ENCODE measurements at places on chromosomes 6 and 20.

DNA sequence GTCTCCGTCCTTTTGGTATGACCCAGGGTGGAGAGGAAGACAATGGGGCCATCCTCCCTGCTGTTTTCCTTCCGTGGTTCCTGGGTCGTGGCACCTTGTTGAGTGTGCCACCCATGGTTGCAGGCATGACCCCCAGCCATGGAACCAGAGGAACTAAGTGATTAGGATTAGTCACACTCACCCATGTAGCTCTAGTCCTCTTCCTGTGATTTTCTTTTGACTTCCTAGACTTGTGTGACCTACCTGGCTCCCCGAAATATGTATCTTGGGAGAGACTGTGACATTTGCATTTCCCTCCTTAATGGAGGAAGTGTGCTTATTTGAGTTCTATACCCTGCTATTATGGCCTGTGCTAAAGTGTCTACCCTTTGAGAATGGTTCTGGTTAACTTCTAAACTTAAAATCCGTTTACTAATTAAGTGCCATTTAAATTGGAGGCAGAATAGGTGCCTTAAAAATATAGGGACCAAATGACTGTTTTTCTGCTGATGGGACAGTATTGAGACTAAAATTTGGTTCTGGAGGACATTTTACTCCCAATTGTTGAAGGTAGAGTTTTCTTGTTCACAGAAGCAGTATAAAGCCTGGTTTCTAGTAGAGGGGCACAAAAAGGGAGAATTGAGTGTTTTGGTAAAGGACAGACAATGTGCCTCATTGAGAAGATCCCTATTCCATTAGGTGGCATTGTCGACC lies 545.6 kb downstream of the HDGFL1 start:
- no peak for DNase-seq

DNA sequence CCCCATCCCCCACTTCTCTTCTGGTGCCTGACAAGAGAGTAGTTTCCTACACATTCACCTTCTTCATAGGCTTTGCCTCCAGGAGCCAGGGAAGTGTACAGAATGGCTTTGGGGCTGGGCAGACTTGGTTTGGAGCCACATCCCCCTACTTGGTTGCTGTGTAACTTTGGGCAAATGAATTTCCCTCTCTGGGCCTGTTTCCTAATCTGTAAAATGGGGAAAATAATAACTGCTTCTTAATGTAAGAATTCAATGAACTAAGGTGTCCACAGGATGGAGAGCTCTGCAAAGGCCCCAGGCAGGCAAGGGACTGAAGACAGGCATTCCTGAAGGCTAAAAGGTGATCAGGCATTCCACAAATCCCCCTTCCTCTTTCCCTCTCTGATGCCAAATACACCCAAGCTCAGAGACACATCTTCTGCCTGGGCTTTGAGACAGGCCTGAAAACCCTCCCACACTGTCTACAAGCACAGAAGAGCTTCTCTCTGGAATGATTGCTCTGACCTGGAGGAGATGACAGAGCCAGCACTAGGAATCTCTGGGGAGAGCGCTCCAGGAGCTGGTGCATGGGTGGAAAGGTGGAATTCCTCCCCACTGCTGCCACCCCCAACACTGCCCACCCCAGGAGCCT lies 6.9 kb upstream of the C20orf203 start:
- DNase-seq = no peak

DNA sequence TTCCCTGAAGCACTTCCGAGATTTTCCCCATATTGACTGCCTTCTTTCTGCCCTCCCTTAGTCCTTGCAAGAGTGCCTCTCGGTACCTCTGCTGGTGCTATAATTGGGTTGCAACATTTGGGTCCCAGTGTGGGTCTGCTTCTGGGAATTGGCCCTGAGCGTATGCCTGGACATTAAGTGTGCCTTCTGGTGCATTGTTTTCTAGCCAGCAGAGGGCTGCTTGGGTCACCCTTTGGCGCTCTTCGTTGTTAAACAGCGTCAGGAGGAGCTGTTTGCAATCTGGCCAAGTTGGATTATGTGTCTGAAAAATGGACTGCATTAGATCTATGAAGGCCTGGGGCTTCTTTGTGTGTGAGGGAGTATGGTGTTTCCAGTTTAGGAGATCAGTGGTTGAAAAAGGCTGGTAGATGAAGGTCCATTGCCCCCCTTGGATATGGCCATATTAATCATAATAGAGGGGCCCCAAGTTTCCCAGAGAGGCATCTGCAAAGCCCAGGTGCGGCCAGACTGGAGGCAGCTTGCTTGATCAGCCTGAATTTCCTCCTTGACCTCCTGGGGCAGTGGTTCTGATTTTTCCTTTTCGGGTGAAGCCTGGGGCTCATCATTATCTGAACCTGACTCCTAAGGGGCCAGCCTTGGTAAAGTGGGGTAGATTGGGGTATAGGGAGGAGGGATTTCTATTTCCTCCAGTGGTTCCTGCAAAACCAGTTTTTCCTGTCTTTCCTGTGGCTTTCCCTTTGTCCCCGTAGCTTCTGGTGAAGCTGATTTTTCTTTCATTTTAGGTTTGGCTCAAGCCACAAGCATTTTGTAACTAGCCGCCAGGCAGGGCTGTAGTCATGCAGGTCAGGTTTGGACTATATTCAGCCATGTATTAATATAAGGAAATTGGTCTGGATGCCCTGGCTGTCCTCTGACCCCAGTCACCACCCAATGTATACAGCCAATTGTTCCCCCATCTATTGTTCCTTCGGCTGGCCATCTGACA lies 85.4 kb upstream of the GPR6 start:
- DNase-seq = no peak

DNA sequence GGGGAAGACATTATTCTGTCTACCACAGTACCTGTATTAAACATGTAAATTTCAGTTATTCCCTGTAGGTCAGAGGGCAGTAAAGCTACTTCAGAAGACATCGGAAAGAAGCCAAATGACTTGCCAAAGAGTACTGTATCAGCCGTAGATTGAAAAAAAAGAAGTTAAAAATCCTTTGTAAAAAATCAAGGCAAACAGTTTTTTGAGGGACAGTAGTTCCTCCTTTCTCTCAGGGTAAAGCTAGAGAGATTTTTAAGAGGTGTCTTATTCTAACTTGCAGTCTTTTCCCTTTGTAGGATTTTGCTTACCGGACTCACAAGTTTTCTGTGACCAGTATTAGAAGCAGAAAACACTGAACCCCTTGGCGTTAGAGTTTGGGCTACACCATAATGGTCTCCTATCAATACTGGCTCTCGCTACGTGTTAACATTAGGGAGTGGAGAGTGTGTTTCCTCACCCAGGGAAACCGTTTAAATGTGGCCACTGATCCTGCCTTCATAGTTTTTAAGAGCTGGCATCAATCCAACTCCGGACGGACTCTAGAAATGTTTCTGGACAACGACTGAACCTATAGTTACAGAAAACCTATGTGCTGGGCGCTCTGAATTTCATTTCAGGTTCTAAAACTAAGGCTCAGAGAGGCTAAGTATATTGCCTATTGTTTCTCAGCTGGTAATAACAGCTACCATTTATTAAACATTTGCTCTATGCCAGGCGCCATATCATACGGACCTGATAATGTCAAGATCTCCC lies 1.3 kb upstream of the ASXL1 start:
- DNase-seq = no peak

GRCh38 chr20:53964501-53965253 lies 105.7 kb downstream of the BCAS1 start:
- no peak for DNase-seq

GRCh38 chr6:158897236-158897635 lies 78.1 kb upstream of the EZR start:
- no peak for DNase-seq

- DNase-seq = no peak
These were observed 36.7 kb upstream of the CCN6 start for GRCh38 chr6:112017169-112017568.

DNA sequence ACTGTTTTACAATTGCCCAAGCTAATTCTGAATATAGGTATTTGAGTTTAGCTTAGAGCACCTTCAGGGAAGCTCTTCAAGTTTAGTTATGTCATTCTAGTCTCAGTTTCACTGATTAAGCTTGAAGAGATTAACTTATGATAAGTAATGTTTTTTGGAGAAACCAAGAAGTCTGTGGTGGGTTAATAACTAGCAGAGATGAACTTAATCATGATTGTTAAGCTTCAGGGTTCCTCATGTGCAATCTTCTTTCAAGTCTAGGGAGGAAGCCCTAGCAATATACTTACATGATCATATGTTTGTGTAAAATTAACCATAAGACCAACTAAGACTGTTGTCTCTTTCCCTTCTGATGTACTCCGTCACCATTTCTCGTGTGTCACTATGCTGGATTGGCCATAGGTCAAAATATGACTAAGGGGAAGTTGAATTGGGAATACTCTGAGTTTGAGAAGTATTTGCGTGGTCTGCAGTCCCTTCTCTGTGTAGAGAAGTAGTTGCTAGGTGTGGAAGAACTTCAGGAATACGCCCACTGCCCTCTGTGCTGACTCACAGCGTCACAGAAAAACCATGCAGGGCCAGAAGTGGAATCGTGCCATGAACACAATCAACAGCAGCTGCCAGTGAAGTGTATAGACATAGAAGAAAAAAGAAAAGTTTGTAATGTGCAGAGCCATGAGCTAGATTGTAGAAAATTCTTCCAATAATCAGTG lies 88.3 kb downstream of the SH3BGRL2 start:
- no peak for DNase-seq

DNA sequence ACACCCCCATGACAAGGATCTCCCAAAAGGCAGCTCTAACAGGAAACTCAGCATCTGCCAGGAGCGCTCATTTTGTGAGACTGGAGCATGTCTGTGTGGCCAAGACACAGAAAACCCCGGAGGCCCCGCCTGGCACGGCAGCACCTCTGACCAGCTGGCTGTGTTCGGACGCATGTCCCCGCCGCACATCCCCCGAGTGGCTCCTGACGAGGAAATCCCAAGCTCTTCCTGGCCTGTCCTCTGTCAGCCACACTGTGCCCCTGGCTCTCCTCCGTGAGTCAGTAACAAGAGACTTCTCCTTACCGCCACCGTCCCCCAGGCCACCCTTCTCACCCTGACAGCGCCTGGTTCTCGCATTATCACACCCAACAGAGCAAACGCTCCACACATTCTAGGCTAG lies 14.4 kb downstream of the SLC2A4RG start:
- no peak for DNase-seq

DNA sequence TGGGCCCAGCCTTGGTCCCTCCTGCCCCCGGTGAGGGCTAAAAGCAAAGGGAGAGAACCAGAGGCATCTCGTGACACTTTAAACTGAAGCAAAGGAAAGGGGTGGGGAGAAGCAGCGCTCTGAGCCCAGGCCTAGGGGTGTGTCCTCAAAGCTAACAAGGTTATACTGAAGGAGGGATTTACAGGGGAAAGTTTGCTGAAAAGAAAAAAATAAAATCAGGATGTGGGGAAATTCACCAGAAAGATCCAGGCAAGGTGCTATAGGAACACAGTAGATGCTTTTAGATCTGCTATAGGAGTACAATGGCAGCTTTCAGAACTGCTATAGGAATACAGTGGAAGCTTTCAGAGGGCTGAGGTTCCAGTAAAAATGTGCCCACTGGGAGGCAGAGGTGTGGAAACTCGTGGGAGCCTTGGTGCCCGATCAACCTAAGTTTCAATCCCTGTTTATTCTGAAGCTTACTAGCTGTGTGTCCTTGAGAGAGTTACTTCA lies at the start of gene COL9A1:
Gene COL9A1, minus strand, starts transcription at position 51 of the 492 bp plus-strand sequence. CDS start 160 bp downstream, outside the sequence.
- DNase-seq = no peak

DNA sequence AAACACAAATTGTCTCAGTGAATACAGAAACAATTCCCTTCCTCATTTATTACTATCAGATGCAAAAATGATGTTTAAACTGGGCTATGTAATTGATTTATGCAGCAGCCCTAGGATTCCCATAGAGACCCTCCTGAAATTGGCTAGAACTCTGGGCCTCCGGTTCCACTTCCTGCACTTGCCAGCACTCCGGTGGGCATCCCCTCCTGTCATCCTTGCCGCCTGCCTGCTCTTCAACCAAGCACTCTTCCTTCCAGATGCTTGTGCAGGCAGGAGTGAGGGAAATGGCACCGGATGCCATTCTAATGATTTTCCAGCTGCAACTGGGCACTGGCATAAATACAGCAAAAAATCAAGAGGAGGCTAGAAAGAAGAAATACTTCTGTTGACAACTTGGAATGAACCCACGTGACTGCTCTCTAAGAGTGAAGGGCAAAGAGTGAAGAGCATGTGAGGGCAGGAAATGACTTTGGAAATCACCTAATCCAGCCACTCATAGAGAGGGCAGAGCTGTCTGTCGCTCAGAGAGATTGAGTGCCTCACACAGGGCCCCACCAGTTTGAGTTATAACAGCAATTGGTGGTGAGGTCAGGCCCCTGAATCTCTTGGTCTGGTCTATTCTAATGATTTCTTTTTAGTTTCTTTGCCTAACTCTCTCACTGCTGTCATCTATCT lies 3.7 kb upstream of the NEDD9 start:
- DNase-seq = no peak

DNA sequence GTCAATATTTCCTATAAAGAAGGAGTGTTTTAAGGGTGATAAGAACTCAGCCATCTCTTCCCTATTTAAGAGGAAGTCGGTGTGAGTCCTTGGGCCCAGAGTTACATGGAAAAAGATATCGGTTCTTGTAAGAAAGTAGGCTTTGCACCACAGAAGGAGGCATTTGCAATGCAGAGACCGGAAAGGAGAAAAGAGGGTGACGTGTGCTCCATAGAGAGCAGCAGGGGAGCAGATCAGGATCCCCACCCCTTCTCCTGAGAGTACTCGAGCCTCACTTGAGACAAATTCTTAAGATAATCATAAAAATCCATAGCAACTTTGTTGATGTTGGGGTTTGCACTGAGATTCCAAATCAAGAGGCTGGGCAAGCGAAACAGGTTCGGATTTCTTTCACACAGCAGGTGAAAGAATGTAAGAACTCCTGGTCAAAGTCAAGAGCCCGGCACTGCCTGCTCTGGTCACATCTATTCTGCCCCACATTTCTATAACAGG lies 27.8 kb downstream of the FOXA2 start:
- DNase-seq = no peak

- no peak for DNase-seq
These were observed 63.4 kb downstream of the TXNDC5 start for GRCh38 chr6:7846966-7847818.

- no peak for DNase-seq
These were observed 23.3 kb upstream of the SNRNP48 start for GRCh38 chr6:7566617-7567173.

DNA sequence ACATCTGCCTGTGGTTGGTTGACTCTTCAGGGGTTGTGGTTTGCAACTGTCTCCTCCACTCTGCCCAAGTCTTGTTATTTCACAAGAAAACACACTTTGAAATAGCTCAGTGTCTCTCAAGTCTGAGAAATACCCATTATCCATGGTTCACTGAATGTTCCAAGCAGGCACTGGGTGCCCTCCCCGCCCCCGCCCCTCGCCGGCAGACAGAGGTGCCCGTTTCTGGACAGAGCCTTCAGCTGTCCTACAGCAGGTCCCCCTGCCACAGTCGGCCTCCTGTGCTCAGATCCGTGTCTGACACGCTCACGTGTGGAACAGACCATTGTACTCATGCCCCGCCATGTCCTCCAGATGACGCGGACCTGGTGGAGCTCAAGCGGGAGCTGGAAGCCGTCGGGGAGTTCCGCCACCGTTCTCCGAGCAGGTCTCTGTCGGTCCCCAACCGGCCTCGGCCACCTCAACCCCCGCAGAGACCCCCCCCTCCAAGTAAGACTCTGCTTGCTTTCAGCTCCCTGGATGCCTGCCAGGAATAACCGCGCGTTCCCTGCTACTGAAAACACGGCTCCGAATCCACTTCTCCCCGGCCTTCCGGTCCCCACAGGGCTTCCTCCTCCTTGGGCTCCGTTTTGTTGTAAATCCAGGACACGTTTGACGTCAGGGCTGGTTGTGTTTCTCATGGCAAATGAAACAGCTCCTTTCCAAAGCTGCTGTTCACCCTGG lies 81.4 kb downstream of the SERAC1 start:
- DNase-seq = peak; percentile 74

All from tibial artery (tissue), 4 donors.